ENCODE measurements at places on chromosomes 3 and 15. TPM values are rescaled to one million over a fixed set of nuclear protein-coding genes. Genes with fewer than 3 reads are reported as not detected.
A peak's percentile ranks its signal among the peaks of the same experiment; 100 is the strongest.

Gene LRRIQ4
- not detected for total RNA-seq

Gene HDAC11
- 26.6 TPM for total RNA-seq

DNA sequence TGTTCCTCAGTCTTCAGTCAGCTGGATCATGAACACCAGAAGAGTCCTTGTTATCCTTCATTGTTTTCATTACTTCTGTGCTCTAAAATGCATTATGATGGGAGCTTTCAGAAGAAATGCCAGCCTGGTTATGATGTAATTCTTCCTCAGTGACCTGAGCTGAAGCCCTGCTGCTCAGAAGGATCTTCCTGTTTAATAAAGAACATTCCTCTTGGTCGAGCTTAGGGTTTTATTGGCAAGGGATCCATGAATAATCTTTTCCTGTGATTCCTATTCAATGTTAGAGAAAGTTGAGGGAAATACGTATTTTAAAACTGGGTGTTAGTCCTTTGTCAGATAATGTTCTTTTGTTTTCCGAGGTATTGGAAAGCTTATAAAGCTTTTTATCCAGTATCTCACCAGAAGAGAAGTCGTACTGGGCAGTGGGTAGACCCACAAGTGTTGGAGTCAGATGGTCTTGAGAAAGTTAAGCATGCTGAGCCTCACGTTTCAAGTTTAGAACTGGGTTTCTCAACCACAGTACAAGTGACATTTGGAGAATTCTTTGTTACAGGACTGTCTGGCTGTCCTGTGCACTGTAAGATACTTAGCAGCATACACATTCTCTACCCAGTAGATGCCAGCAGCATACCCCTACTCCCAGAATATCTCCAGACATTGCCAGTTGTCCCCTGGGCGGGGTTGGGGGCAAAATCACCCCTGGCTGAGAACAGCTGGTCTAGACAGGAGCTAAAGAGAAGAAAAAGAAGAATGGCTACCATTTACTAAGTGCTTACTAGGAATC is 212.3 kb upstream of the BHLHE40 start:
- DNase-seq: no peak

DNA sequence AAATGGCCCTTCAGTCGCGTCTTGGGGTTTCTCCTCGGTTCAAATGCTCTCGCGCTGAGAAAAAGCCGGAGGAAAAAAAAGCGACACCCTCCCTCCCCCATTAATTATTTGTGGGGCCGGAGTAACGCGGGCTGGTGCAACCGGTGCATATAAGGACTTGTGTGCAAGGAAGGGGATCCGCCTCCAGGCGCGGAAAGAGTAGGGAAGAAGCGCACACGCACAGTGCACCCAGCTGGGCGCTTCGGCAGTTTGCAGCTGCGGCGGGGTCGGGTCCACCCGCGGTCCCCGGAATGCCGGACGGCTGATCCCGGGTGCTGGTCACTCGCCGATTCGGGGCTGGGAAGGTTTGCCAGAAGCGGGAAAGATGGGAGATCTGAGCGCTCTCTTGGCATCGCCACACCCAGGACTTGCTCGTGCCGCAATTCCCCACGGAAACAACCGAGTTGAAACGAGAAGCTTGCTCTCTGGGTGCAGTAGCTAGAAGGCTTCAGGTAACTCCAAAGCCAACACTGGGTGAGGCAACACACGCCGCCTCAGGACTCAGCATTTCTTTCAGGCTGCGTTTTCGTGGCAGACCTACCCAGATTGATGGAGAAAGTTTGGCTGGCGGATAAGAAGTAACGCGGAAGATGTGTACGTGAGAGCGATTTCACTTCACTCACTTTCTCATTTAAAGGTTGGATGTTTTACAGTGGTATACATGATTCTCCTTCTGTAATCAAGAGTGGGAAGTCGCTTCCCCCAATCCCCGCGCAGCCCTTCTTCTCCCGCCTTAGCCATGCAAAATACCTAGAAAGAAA is 720 bp upstream of the TNIK start:
- peak; percentile 61 for DNase-seq

GRCh38 chr3:73504239-73504638 is 120.5 kb downstream of the PDZRN3 start:
- DNase-seq: no peak

DNA sequence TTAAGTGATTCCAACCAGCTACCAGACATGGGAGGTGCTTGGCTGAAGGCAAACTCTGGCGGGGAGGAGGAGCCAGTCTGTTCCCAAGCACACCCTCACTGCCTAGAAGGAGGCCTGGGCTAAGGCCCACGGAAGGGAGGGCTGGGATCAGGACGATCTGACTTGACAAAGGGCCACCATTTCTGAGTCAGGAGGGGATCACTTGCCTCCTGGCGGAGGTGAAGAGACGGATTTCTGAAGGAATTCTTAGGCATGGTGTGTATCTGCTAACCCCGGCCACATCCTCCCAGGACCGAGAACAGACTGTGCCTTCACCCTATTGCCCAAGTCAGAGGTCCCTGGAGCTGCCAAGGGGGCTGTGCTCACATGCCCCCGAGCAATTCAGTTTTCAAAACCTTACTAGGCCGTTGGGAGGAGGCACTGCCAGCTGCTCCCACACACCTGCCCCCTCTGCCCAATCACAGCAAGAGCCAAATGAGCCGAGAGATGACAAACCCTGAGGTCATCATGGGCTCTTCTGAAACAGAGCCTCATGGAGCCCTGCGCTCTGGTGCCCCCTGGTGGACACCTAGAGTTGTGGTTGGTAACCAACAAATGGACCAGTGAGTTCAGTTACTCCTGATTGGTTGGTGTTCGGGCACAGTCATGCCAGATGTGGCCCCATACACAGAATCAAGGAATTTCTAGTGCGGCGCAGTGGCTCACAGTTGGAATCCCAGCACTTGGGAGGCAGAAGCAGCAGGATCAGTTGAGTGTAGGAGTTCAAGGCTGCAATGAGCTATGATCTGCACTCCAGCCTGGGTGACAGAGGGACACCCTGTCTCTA is 6.5 kb upstream of the TNK2 start:
- peak; percentile 89 for DNase-seq

- no peak for DNase-seq
Observed at GRCh38 chr3:139601191-139601961, 61.8 kb upstream of the RBP1 start.

DNA sequence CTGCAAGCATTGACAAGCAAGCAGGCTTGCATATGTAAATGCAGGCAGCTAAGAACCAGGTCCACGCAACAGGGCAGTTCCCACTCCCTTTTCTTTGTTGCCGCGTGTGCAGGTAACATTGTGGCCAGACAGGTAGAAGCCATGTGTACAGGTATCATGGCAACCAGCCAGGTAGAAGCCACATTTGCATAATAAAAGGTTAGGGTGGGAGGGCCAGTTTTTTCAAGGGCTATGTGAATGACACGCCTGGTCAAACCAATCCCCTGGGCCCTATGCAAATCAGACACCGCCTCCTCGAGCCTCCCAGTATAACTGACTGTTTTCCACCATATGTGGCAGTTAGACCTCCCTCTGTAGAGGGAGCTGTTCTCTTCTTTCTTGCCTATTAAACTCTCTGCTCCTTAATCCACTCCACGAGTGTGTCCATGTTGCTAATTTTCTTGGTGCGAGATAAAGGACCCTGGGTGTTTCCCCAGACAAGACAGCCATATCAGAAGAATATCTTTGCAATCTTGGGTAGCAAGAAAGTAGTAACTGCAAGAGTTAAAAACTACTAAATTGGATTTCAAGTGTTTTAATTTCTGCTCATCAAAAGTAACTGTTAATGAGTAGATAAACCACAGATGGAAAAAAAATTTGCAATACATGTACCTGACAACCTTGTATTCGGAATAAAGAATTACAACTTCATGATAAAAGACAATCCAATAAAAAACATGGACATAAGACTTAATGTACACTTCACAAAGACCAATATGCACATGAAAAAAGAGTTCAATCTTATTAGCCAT is 21.8 kb downstream of the PCOLCE2 start:
- no peak for DNase-seq

- DNase-seq: no peak
Observed at GRCh38 chr3:114666623-114667022, 372.8 kb downstream of the TIGIT start.

All from heart right ventricle (tissue), 16 donors.